NCI-H510A (cell line): ENCODE measurements at places on chromosomes 3 and 15.

DNA sequence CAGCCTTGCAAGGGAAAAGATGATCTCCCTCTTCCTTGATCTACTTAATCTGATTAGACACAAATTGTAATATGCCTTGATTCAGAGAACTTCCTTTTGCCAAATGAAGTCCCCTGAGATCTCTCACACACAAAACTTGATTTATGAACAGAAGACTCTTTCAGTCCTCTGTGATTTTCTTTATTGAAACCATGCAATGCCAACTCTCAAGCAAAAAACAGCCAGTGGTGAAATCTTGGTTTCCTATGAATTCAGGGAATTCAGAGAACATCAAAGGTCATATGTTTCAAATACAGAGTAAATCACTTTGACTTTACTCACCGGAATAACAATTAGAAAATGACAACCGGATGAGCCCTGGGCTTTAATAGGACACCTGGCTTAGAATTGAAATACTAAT lies 211.7 kb downstream of the ABHD5 start:
- no peak for DNase-seq

DNA sequence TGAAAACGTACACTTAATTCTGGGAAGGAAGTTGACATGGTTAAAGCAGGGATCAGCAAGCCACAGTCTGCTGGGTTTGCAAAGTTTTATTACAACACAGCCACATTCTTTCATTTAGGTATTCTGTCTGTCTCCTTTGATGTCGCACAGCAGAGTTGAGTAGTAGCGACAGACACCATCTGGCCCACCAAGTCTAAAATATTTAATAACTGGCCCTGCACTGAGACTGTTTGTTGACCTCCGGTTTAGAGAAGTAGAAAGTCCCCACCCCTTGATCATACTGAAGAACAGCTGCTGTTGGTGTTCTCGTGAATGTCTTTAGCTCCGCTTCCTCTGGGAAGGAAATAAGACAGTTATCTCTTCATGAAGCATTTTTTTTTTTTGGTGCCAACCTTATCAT lies 66.2 kb downstream of the MCTP2 start:
- no peak for DNase-seq

DNA sequence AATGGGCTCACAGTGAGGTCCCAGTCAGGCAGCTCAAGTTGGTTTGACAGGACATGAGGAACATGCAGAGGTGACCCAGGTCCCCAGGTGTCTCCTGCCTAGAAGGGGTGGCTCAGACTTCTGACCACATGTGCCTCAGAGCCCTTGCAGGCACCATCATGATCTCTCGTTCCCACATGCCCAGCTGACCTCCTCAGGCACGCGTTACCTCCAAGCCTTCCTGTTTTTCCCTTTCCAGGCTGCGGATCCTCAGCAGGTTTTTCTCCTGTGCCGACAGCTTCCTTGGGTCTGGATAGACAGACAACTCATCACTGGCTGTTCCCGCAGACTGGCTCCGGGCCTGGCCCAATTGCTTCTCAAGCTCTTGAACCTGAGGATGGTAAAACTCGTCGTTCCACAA lies 30.4 kb downstream of the CCDC13 start:
- DNase-seq, result no peak

DNA sequence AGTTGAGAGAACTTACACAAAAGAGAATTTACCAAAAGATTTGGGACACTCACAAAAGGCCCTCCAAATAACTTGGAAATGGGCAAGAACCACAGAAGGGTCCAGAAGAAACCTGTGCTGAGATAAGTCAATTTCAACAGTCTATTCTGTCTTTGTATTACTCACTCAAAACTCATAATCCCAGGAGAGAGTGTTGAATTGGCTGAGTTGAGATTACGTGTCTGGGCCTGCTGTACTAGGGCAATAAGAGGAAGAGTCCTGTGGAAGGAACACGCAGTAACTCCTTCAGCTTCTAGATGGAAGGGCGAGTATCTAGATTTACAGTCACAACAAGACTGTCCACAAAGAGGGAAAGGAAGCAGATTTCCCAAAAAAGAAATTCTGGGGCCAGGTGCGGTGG lies 42.5 kb upstream of the DYNC1LI1 start:
- no peak for DNase-seq

- no peak for DNase-seq
Measured at GRCh38 chr15:81254916-81255290, 58.2 kb downstream of the IL16 start.

DNA sequence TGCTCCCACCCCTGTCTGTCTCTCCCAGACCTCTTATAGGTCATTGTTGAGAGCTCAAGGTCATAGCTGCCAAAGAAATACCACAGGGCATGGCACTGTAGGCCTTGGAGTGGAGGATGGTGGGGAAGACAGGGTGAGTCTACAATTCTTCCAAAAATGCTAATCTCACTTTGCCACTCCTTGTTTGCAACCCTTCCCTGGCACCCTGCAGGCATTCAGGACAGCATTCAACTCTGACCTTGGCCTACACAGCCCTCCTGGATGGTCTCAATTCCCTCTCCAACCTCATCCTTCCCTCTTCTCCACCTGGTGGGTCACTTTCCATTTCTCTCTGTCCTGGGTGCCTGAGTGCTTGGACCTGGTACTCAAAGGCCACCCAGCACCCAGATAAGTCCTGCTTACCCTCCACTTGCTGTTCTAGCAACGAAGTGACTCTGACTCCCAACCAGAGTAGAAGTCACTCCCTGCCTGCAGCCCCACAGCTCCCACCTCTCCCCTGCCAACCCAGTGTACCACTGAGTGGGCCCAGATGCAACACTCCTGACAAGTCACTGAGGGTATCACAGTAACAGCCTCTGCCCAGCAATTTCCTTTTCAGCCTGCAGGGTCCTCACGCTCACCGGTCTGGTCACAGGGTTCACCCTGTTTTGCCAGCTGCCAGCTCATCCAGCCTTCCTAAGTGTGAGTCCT lies 36.6 kb downstream of the AMOTL2 start:
- no peak for DNase-seq

- DNase-seq, result no peak
Measured at GRCh38 chr15:92377083-92377789, 16.4 kb upstream of the ST8SIA2 start.

GRCh38 chr15:76064375-76064774 lies 4.6 kb downstream of the TMEM266 start:
- no peak for DNase-seq

DNA sequence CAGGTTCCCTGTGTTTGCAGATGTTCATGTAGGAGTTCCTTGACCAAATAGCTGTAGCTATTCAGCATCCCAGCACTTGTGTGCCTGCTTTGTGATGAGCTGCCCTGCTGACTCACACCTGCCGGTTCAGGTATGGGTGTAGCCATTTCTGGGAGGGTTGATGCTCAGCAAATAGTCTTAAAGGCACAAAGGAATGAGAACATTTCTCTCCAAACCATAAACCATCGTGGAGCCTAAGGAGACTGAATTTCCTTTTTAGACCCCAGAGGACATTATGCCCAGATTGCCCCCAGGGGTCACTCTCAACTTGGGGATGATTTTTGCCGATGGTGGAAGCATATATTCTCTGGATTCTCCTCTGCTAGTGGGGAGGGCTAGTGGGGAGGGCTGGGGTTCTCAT lies 80.6 kb downstream of the ADAMTSL3 start:
- no peak for DNase-seq

DNA sequence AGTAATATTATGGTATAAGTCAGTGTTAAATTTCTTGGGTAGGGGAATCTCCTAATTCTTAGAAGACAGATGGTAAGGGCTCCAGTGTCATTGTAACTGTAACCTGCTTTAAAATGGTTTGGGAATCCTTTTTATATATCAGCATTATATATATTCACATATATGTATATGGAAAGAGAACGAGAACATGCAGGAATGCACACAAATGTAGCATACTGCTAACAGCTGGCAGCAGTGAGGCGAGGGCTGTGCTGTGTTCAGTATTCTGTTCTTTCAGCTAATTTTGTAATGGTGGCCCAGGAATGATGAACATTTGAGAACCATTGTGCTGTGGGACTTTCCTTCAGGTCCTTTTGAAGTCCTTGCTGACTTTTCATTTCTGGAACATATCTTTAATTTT lies 60.8 kb downstream of the EEFSEC start:
- DNase-seq, result no peak

GRCh38 chr3:134971306-134971705 lies 176.2 kb downstream of the EPHB1 start:
- DNase-seq, result no peak

- DNase-seq, result no peak
Measured at GRCh38 chr15:90181776-90182175, 19.4 kb upstream of the SEMA4B start.

- no peak for DNase-seq
Measured at GRCh38 chr3:104825116-104825515, 541.6 kb upstream of the ALCAM start.

DNA sequence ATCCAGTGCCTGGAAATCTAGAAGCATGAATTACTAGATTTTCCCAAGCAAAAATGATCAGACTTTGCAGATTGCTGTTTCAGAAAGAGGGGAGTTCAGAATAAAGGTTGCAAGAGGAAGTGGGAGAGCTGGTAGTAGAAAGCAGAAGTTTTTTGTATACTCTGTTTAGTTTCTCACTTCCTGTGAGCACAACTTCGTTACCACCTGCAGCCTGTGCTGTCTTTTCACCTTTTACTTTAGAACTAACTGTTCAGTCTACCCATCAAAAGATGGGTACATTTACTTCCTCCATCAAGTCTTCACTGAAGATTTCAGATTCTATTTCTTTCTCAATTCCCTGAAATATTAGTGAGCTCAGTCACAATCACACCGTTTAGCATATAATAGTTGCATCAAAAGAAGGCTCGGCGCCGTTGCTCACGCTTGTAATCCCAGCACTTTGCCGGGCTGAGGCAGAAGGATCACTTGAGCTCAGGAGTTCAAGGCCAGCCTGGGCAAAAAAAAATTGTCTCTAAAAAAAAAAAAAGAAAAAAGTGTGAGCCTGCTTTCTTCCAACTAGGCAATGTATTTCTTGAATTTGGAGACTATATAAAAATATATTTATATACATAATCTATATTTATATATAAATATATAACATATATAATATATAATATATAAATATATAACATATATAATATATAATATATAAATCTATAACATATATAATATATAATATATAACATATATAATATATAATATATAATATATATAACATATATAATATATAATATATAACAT lies 1.8 kb upstream of the CEP97 start:
- DNase-seq, result no peak

GRCh38 chr15:85615930-85616329 lies 178.8 kb downstream of the KLHL25 start:
- no peak for DNase-seq

DNA sequence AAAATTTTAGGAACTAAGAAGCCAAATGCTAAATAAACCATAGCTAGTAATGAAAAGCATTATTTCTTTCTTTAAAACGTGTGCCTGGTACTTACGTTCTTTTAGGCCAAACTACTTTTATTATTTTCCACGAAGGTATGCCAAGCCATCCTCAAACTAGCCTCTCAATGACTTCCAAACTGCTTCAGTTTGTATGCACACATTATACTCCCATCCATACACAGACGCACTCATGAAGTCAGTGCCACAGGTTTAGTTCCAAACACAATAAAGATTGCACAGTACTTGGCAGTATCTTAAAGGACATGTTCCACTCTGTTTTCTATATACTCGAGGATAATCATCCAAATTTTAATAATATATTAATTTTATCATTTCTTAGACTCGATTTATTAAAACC lies 609.2 kb upstream of the ZNF385D start:
- no peak for DNase-seq

DNA sequence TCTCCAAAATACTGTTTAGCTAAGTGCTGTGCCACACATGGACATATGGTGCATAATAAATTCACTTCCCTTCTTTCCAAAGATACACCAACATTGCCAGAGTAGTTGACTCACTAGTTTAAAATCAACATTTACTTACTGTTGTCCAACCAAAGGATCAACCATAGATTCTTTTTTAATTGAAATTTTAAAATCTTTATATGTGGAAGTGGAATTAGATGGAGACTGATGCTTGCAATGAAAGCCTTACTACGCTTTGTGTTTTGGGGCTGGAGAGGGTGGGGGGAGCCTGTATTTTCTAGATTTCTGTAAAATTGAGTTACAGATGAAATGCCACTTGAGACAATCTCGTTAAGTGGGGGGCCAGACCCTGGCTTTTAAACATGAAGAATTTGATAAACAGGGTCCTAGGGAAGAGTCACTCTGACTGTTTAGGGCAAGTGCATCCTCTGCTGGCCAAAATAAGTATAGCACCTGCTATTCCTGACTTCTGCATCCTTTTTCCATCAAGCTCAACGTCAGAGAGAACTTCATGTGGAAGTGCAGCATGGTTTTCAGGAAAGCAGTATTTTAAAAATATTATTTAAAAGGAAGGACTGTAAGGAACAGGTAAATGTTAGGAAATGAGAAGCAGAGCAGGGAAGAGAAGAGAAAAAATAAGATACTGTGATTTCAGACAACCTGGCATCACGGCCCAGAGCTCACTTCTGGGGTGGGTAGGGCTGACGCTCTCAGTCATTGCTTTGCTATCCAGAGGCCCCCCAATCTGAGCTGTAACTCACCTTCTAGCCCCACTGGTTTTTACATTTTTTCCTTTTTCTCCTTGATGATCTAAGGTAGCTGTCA lies 76.7 kb downstream of the BOC start:
- no peak for DNase-seq

DNA sequence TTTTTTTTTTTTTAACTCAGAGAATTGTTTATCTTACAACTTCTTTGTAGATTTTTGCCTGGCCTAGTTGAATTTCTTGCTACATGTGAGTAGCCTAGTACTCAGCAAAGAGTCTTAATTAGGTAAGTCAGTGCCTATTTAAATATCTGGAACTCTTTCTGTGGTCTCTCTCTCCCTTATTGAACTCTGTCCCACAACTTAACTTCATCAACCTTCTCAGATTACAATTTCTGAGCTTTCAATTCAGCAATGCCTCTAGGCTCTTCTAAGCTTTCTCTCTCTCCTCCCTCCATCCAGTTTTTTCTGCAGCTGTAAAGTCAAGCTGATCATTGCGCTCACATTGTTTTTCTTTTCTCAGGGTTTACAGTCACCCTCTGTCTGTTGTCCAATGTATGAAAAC lies 517.6 kb upstream of the ROBO1 start:
- DNase-seq, result no peak

DNA sequence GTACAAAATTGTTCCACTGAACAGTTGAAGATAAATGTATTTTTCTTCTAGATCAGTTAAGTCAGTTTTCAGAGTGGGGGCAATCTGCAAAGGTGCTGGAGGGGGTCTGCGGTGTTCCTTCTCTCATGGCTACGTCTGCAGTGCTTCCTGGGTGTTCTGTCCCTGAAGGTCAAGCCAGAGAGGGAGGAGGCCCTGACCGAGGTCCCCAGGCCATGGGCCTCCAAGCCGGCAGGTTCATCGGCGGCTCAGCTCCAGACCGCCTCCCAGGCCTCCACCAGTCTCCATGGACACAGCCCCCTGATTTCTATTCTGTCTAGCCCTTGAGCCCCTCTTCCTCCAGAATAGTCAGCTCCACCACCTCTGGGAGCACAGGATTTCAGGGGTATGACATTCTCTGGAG lies 28.5 kb upstream of the TSEN2 start:
- DNase-seq, result no peak

GRCh38 chr3:71461749-71462483 lies 121.6 kb downstream of the FOXP1 start:
- DNase-seq, result no peak

GRCh38 chr15:56786966-56787365 lies 53.7 kb upstream of the ZNF280D start:
- no peak for DNase-seq
